ENCODE measurements at places on chromosomes 4 and X. TPM values are rescaled to one million over a fixed set of nuclear protein-coding genes. Genes with fewer than 3 reads are reported as not detected.
A peak's percentile ranks its signal among the peaks of the same experiment; 100 is the strongest.

DNA sequence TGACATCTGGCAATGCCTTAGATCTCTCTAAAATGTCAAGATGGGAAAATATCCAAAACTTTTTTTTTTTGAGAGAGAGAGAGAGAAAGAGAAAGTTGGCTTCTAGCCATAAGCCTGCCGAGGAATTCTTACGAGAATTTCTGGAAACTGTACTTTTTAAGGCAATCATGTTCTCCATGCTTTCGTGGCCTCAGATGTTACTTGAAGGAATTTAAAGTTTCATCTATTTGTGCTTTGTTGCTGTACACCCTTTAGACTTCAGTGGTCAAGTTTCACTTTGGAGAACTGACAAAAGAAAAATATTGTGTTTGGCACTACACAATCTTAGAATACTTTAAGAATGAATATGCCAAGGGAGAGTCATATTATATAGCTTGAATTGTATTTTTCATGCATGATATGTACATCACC lies 53.9 kb downstream of the FAT4 start:
- DNase-seq, result no peak

DNA sequence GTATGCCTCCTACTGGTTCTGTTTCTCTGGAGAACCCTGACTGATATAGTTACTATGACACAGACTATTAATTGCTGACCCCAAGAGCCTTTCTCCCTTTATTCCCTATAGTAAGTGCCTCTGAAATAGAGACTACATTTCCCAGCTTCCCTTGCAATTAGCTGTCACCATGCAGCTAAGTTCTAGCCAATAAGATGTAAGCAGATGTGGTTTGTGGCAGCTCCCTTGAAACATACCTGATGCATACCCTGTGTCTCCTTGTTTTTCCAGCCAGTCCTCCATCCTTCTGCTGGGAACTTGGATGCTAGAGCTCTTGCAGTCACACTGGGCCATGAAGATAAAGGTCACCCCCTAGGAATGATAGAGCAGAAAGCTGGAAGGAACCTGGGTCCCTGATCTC lies 9.7 kb upstream of the TMEM165 start:
- no peak for DNase-seq

Gene MTNR1A
- total RNA-seq, result not detected

DNA sequence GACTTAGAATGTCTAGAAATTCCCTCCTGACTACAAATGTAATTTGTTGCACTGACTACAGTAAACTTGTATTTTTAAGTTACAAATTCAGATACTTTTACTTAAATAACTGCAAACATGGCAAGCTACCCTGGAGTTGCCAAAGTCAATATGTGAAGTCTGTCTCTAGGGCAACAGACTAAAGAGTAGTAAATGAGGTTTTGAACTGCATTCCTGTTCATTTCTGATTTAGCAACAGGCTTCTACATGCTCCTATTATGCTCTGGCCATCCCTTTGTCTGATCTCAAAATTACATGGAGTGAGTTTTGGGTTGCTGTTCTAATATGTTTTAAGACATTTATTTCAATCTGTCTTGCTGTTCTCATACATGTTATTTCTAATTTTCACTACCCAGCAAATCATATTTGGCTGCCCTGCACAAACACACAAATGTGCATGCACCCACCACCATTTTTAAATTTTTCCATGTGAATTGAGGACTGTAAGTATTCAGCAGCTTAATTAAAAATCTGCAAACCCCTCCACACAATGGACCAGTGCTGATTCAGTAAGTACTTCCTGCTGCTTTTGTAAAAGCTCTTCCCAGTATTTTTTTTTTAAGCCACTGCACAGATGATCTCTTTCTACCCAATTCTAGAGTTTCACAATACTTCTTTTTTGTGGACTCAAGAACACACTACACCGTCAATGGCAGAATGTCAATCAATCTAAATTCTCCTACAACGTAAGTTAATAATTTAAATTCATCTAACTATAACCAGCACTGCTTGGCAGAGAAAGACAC lies 26.7 kb downstream of the SH3RF1 start:
- no peak for DNase-seq

DNA sequence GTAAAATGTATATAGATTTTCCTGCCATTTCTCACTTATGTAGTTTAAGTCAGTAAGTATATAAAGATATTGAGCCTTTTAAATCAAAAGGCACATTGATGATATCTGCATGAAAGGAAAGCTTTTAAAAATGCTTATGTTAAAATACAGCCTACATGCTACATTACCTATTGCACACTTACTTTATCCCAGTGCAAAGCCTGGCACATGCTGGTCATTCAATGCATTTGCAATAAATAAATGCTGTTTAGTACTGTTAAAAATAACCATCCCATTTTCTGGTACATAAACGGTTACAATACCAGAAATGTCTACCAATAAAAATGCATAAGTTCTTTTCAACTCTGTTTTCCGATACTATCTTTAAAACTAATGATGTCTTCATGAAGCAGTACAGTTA lies 22.1 kb upstream of the SPATA4 start:
- no peak for DNase-seq

Gene PAGE4
- total RNA-seq, result 1.4 TPM

GRCh38 chr4:70722199-70722791 lies 531 bp downstream of the RUFY3 start:
- DNase-seq, result peak; percentile 24

Gene KLF3
- total RNA-seq, result 17.1 TPM

DNA sequence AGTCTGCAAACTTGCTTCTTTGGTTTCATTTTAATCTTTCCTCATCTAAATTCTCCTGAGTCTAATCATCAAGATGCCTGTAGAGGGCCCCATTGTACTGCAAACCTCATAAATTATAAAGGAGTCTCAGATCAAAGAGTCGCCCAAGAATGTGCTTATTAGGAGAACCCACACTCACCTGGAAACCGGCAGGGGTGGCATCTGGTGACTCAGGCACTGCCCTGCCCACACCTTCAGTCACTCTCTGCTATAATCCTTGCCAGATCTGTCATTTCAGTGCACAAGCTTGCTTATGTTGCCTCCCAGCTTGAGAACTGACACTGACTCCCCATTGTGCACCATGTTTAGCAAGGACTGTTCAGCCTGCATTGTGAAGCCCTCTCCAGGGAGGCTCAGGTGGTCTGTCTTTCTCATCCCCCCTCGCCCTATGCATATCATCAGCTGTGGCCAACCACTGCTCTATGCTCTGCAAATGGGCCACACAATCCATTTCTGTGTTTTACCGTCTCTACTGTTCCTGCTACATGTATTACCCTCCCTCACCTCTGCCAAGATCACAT lies 12.4 kb downstream of the EPGN start:
- no peak for DNase-seq

Gene CXCL5
- total RNA-seq, result 0.16 TPM

Gene USP17L30
- not detected for total RNA-seq

Gene TKTL1
- 0.19 TPM for total RNA-seq

DNA sequence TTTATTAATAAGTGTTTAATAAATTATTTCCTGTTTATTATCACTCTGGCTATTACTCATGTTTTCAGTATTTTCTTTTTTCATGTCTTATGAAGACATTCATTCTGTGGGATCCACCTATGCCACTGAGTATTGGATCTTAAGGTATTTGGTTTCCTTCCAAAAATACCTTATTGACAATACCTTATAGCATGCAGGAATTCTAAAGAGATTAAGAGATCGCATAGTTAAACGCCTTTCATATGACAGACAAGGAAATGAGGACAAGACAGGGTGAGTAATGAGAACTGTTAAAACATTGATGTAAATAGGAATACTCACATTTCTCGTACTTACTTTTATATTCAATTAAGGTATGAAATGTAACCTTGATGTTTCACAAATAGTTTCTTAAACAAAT lies 38.2 kb upstream of the TMPRSS11B start:
- no peak for DNase-seq

Gene AGA
- total RNA-seq, result 5.7 TPM

DNA sequence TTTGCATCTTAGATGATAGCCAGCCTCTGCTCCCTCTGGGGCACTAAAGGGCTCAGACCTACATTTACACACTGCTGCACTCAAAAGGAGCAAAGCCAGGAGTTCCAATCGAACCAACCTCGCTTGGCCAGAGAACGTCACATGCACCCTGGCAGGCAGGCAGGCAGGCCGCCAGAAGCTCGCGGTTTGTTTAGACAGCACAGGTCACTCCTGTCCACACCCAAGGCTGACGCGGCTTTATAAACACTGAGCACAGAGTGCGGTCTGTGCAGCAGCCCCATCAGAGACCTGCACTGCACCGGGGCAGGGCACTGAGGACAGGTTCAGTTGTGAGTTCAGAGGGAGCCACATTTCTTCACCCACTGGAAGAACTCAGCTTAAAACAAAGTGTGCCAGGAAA lies 143.9 kb downstream of the BCOR start:
- DNase-seq, result peak; percentile 27

- no peak for DNase-seq
Measured at GRCh38 chr4:173171098-173171497, 2.5 kb downstream of the GALNT7 start.

GRCh38 chr4:129080129-129080528 lies 13.2 kb downstream of the SCLT1 start:
- DNase-seq, result no peak
